ENCODE measurements at places on chromosomes 2 and 18.

GRCh38 chr2:147365622-147366021, 479.2 kb upstream of the ACVR2A start:
- no peak for DNase-seq

GRCh38 chr2:73841912-73842738, 13.4 kb downstream of the STAMBP start:
- no peak for DNase-seq

DNA sequence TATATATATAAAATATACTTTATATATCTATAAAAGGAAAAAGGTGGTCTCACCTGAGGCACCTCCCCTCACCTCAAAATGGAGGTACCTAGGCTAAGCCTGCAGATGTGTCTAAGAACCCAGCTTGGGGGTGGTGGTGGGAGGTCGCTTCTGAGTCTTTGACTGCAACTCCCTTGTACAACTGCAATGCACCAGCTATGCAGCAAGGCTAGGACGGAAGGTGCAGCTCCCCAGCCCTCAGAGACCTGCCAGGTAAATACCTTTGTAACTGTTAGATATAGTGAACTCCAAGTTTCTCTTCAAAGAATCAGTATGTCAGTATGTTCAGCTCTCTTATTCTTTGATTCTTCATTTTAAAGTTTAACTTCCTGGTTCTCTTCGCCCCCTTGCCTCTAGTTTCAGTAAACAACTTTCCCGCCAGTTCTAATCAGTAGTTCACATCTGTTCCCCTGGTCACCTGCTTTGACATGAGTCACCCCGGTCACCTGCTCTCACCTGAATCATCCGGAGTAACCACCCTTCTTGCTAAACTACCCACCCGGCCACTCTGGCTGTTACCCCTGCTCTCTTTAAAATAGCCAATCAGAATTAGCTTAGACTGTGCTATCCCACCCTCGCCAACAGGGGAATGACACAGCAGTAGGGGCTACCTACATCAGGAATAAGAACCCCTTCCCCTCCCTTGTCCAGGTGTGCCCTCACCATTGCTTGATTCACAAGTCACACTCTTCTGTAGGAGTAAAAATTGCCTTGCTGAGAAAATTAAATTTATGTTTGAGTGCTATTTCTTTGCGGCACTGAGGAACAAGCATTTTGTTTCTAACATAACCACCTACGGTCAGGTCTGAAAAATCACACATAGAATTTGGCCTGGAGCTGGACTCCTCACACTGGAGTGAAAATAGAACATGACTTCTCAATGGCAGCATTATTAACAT, 24.7 kb upstream of the IMPA2 start:
- no peak for DNase-seq

DNA sequence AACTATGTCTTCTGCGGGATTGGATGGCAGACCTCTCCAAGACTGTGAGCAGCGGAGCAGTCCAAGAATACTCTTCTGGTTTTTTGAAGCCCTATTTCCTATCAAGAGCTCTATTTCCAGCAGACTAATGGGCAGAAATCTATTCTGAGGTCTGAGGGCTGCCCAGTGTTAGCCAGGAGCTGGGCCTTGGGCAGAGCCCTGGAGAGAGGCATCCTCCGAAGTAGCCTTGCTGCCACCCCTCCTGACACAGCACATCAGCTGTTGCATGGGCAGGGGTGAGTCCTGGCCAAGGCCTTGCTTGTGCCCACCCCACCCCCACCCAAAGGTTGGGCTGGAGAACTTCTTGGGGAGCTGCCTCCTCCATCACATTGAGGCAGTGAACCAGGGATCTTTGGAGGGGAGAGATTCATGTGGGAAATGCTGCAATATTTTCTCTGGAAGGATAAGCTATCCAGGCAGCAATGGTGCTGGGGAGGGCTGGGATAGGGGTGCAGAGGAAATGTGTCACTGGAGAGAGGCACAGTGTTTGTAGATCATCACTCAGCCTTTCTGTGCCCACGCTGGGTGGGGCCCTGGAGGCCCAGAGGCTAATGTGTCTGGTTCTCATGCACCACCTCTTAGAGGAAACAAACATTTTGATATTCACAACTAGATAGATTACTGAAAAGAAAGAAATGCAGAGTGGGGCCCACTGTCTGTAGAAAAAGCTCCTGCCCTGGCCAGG, 104.7 kb downstream of the VSNL1 start:
- no peak for DNase-seq

GRCh38 chr2:170092436-170093060, 85.4 kb upstream of the MYO3B start:
- DNase-seq = no peak

DNA sequence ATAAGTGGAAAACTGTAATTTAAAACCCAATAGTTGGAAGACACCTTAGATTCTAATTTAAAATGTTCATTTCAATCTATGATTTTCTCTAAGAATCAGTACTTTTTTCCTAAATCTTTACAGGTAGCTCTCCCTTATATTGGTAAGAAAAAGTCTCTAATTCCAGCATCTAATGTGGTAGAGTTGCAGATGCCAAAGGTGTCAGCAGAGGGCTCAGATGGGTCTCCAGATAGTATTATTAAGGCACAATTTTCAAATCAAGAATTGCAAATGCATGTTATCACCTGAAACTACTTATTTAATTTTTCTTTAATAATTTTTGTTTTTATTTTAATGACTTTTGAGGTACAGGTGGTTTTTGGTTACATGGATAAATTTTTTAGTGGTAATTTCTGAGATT, 25.5 kb upstream of the ITGA4 start:
- DNase-seq = no peak

GRCh38 chr2:36147670-36148390, 207.7 kb upstream of the CRIM1 start:
- no peak for DNase-seq

- DNase-seq = no peak
Measured at GRCh38 chr2:181991171-181991885, 5.7 kb downstream of the PPP1R1C start.

- no peak for DNase-seq
Measured at GRCh38 chr2:73415906-73416305, 30.3 kb downstream of the ALMS1 start.

- DNase-seq = no peak
Measured at GRCh38 chr2:64699712-64700111, 46.0 kb upstream of the SERTAD2 start.

- no peak for DNase-seq
Measured at GRCh38 chr2:188024811-188025210, 266.9 kb upstream of the GULP1 start.

GRCh38 chr2:29080886-29081743, 6.8 kb upstream of the PCARE start:
- DNase-seq = no peak

GRCh38 chr2:80579756-80580155, 275.2 kb upstream of the LRRTM1 start:
- DNase-seq = no peak

- no peak for DNase-seq
Measured at GRCh38 chr2:46706264-46706983, 209.2 kb downstream of the MCFD2 start.

- DNase-seq = no peak
Measured at GRCh38 chr18:35097763-35098162, 56.5 kb downstream of the MAPRE2 start.

- no peak for DNase-seq
Measured at GRCh38 chr2:196963043-196963442, 36.5 kb upstream of the PGAP1 start.

DNA sequence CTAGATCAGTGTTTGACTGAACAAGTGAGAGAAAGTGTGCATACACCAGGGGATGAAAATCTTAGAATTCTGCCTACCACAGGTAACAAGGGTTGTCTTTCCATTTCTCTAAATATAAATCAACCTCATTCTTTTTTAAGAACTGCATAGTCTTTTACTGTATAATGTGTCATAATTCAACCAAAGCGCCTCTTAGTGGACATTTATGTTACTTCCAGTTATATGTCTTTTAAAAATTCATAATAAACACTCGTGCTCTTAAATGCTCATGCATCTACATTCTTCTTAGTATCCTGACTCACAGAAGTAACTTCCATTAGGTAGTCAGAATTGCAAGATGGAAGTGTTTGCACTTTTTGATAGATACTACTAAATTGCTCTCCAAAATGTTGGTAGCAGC, 76.2 kb downstream of the CHRNA1 start:
- DNase-seq = no peak

GRCh38 chr18:25109484-25109883, 242.5 kb downstream of the ZNF521 start:
- no peak for DNase-seq

DNA sequence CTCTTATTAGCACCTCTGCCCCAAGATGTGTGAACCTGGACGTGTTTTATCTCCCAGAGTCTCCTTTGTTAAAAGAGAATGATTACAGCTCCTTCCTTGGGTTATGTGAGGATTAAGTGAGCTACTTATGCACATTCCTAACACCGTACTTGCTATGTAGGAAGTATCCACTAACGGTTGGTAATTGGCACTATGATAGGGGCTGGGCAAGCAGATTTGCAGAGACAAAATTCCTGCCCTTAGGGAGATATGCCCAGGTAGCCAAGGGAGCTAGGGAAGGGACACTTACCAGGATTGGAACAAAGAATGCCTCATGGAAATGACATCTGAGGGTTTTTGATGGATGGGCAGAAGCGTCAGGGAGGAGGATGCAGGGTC, 11.5 kb upstream of the ALPK2 start:
- DNase-seq = no peak

- no peak for DNase-seq
Measured at GRCh38 chr2:167438206-167438605, 549.9 kb downstream of the XIRP2 start.

DNA sequence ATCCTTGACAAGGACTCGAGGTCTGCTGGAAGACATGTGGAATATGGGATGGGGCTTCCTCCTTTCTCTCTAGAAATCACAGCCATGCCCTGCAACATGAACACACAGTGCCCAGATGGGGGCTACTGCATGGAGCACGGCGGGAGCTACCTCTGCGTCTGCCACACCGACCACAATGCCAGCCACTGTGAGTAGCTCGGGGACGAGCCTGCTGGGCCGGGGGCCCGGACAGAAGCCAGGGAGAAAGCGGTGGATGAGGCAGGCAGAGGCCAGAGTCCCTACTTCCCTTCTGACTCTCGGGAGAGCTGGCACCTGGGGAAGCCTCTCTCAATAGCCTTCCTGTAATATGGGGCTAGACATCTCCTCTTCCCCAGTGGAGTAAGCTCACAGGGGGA, 50.5 kb downstream of the SNED1 start:
- DNase-seq = peak; percentile 7

DNA sequence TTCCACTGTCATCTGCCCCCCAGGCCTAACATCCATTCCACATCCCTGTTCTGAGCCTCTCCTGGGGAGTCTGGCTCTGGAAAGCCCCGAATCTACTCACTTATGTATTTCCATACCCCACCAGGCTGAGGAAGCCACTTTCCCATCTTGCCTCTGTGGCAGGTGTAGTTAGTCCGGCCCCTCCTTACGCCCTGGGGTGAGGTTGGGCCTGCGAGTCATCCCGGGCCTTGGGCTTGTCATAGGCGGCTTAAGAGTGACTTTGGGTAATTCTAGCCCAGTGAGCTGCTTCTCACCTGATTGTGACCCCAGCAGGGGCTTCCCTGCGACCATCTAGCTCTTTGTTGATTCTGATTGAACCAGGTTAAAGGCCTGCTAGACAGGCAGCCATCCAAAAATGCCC, 21.1 kb downstream of the PCARE start:
- DNase-seq = no peak

GRCh38 chr18:34779112-34779511, 69.0 kb downstream of the DTNA start:
- DNase-seq = no peak

DNA sequence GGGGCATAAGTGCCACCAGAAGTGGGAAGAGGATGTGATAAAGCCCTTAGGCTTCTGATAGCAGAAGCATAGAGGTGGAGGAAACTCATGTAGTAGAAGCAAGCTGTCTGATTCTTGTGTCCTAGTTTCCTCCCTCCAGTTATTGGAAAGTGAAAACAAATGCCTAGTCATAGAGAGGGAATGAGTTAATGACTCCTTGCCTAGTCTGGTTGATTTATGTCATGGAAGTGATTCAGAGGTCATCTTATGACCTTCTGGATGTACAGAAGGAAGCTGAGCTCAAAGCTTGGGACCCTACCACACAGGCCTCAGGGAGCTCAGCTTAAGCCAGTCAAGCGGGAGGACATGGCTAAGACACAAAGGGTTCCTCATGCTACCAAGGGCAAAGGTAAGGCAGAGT, 232.2 kb downstream of the THSD7B start:
- no peak for DNase-seq

GRCh38 chr2:134365356-134365755, 111.5 kb downstream of the MGAT5 start:
- no peak for DNase-seq

- DNase-seq = peak; percentile 15
Measured at GRCh38 chr2:96953611-96953978, 32.8 kb downstream of the FAM178B start.

DNA sequence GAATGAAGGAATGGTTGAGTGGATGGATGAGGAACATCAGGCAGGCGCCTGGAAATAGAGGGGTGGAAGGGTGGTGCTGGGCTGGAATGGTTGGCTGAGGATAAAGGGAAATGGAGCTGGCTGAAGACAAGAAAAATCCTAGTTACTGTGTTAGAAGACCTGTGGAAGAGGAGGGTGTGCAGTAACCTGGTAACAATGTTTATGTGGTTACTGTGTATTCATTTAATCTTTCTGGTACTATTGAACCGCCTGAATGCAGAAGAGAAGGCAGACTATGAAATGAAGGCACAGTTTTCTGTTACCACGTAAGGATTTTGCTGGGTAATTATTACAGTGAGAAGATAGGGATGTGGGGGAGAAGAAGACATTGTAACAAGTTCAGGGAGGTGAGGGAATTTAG, 110.3 kb upstream of the MGAT5 start:
- DNase-seq = no peak

DNA sequence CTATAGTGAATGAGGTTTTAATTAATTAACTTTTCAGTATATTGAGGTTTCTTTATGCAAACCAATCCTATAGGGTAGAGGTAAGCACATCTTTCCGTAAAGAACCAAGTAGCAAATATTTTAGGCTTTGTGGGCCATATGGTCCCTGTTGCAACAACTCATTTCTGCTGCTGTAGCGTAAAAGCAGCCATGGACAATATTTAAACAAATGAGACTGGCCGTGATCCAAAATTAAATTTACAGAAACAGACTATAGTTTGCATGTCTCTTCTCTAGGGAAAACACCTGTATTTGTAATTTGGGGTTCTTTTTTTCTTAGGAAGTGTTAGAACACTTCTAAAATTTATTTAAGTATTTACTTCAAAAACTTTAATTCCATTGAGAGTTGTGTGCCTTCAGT, 104.3 kb downstream of the KYNU start:
- DNase-seq = no peak

DNA sequence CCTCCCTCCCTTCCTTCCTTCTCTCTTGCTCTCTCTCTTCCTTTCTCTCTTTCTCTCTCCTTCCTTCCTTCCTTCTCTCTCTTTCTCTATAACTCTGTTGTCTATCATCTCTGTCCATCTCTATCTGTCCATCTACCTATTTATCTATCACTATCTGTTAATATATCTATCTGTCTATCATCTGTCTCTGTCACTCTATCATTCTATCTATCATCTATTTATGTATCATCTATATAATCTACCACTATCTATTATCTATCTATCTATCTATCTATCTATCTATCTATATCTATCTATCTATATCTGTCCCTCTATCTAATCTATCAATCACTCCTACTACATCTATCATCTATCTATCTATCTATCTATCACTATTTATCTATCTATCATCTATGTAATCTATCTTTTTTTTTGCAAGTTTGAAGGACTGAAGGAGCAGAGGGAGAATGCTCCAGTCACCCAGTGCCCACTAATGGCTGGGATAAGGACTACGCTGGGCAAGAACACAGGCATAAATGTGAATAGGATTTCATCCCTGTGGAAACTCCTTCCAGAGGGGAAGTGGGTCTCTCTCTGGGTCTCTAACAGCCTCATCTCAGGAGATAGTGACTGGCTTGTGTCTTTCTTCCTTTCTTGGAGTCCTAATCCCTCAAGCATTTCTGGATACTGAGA, 427.0 kb downstream of the LPIN1 start:
- DNase-seq = no peak
